ENCODE measurements at places on chromosomes 13 and 19.

DNA sequence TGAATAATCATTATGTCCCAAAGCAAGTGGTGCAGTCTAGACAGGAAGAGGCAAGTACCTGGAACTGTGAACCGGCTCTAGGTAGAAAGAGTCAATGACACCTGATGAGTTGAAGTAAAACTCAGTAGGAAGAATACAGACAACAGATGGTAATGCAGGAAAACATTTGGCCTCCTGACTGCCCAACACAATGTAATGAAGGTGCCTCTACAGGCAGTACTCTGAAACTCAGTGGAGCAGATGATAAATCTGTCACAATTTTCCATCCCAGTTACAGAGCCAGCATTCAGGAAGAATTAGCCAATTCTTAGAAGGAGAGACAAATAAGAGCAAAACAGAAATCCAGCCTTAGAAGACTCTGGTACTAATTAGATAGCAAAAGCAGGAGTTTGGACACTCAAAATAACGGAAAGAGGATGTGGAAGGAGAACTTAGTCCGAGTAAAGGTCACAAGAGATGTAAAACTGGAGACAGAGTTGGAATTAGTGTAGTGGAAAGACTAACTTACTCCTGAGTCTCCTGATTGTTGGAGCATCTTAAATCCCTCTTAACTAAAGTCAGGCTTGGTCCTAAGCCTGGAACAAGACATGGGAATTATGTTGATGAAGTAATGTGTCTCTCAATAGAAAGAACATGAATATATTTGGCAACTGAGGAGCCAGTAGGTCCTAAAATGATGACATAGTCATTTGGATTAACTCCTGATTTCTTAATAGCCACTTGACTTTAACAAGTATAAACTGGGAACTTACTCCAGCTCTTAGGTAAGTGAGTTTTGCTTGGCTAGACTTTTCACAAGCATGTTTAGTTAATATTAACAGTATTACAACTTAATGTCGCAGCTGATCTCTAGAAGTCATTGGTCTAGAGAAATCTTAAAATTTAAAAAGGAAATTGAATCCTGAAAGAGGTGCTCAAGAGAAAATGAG lies 457.3 kb upstream of the MIR17HG start:
- no peak for DNase-seq

- DNase-seq = peak; percentile 51
Observed at GRCh38 chr19:49677231-49677900, at the start of gene PRMT1. PRMT1 (plus strand) TSS chr19:49677271; CDS start chr19:49677281, 10 bp downstream.

DNA sequence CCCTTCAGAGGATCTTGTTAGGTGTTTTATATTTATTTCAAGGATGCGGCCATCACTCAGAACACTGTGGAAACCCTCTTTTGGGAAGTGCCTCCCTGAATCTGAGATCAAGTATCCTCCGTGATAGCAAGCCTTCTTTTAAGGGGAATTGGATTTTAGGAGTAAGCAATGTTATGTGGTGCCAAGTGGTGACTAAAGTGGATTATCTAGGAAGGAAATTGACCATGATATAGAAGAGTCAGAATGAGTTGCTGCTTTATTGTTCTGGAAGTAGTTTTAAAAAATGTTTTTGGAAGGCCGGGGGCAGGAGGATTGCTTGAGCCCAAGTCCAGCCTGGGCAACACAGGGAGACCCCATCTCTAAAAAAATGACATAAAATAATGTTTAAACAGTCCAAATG lies 6.7 kb downstream of the ERCC5 start:
- DNase-seq = no peak

- DNase-seq = no peak
Observed at GRCh38 chr13:107765724-107766401, 449.5 kb downstream of the LIG4 start.

DNA sequence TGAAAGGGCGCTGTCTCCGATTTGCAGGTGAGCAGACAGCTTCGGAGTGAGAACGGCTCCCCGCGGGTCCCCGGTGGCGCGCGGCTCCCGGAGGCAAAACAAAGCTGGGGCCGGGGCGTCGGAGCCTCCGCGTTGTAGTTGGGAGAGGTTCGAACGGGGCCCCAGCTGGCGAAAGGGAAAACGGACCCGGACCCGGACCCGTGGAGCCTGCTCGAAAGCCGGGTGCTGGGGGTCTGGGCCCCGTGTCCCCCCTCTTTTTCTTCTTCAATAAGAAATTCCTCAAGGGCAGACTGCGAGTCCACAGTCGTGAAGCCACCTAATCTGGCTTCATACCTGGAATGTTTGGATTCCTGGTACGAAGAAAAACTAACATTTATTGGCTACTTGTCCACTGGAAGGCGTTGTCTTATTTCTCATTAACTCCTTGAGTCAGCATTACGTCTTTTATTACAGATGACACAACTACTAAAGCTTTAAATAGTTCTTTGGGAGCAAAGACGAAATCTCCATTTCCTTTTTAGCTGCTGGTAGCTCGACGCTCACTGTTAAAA lies 632 bp upstream of the MTIF3 start:
- peak; percentile 71 for DNase-seq

- peak; percentile 48 for DNase-seq
Observed at GRCh38 chr19:33797802-33798671, 1.4 kb downstream of the KCTD15 start.

Data from suppressor macrophage (primary cell).